SHP77 (cell line): ENCODE measurements at places on chromosomes 6 and 20.

DNA sequence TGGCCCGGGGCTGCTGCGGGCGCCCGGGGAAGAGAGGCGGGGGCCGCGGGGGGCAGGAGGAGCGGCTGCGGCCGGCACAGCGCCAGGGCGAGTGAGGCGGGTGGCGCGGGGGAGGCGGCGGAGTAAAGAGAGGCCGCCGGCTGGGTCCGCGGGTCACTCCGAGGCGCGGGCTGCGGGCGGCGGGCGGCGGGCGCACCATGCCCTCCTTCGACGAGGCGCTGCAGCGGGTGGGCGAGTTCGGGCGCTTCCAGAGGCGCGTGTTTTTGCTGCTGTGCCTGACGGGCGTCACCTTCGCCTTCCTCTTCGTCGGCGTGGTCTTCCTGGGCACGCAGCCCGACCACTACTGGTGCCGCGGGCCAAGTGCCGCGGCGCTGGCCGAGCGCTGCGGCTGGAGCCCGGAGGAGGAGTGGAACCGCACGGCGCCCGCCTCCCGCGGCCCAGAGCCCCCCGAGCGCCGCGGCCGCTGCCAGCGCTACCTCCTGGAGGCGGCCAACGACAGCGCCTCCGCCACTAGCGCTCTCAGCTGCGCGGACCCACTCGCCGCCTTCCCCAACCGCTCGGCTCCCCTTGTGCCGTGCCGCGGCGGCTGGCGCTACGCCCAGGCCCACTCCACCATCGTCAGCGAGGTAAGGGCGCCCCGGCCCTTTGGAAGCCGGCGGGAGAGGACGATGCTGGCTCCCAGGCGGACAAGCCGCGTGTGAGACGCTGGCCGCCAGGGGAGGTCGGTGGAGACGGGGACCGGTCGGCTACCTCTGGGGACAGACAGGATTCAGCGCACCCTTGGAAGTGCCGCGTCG is at the start of gene SLC22A3:
SLC22A3 (plus strand) TSS at position 156 of the 797 bp plus-strand sequence; CDS start at position 198, 42 bp downstream.
- DNase-seq = no peak

DNA sequence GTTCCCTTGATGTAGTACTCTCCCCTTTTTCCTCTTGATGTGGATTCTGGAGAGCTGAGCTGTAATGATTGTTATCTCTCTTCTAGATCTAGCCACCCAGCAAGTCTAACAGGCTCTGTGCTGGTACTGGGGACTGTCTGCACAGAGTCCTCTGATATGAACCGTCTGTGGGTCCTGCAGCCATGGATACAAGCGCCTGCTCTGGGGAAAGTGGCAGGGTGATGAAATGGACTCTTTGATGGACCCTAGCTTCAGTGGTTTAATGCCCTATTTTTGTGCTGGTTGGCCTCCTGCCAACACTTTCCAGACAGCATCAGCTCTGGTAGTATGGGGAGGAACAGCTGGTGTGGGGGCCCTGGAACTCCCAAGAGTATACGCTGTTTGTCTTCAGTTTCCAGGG is 216.3 kb downstream of the ADGRG6 start:
- DNase-seq = peak; percentile 18

- no peak for DNase-seq
Observed at GRCh38 chr6:21922086-21922485, 328.5 kb downstream of the SOX4 start.

- no peak for DNase-seq
Observed at GRCh38 chr6:148671085-148671484, 75.7 kb upstream of the UST start.

GRCh38 chr6:169323221-169323620 is 69.6 kb upstream of the THBS2 start:
- DNase-seq = no peak

DNA sequence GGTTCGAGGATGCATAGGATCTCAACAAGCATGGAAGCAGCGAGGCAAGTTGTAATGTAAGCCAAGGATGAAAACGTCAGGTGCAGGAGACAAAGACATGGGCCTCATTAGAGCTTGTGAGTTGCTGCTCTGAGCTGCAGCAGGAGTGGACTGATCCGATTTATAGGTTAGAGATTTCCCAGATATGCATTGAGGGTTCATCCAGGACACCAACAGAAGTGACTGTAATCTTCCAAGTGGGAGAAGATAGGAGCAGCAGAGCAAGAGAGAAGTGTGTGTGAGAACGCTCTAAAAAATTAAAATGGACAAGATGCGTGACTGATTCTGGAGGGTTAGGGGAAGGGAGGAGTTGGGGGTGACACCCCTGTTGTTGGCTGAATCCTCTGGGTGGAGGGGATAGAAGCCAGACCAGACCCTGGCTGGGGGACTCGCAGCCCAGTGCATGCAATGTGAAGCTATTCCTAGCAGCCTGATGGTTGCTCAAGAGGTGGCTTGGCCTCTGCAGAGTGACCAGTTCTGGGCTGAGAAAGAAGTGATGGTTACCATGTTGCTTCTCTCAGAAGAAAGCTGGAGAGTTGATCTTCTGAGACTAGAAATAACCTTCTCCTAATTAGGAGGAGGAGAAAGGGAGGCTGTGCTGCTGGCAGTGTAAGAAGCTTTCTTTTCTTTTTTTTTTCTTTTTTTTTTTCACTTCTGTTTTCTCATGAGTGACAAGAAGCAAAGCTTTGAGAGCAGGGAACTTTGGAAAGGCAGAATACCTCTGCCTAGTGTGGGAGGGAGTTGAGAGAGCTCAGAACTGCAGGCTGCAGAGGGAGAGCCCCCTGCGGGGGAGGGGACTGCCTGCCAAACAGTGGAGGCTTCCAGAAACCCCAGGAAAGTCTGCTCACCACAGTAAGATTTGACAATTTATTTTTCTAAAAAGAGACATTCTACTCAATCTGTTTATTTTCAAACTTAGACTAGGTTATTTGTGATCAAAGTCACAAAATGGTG is 116.9 kb downstream of the SLX4IP start:
- DNase-seq = no peak

GRCh38 chr6:162150295-162150694 is 577.3 kb downstream of the PRKN start:
- DNase-seq = no peak

DNA sequence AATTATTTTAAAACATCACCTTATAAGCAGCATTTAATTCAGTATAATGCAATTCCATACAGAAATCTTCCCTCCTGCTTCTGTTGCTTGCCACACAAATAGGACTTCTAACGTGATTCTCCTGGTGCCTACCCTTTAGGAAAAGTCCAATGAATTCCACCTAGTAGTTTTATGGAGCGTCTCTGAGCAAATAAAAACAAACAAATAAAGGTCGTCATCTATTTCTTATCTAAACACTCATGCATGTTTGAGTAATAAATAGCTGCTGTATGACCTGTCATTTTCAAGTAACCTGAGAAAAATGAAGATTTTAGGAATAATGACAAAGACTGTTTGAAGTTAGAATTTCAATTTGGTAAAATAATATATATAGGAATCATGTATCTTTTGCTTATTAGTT is 102.7 kb downstream of the BMP5 start:
- no peak for DNase-seq

DNA sequence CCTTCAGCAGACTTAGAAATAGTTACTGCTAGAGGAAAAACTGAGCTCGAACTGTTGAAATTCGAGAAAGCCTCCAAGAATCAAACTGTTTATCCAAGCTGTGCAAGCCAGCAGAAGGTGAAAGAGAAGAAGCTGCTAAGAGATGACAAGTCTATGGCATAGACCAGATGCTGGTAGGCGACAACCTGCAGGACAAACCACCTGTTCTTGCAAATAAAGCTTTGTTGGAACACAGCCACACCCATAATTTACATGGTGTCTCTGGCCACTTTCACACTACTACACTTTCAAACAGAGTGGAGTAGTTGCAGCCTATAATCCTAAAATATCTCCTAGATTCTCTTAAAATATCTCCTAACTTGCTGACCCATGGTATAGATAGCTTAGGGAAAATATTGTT is 33.3 kb downstream of the TNFRSF21 start:
- no peak for DNase-seq

GRCh38 chr20:35992713-35993335 is 24.4 kb downstream of the CNBD2 start:
- peak; percentile 42 for DNase-seq

DNA sequence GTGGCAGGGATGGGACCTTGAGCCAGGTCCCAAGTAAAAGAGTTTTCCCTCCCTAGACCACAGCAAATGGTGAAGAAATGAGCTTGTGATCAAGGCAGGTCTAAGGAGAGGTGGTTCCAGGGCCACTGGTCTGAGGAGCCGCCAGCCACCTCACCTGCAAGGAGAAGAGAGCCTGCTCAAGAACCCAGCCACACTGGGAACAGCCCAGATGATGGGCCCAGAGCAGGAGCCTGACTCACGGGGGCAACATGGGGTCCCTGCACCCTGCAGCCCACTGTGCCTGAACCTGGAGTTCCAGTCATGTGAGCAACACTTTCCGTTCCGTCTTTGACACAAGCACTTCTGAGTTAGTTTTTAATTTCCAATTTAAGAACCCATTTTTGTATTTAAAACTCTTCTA is 204.5 kb upstream of the CDH4 start:
- DNase-seq = no peak

DNA sequence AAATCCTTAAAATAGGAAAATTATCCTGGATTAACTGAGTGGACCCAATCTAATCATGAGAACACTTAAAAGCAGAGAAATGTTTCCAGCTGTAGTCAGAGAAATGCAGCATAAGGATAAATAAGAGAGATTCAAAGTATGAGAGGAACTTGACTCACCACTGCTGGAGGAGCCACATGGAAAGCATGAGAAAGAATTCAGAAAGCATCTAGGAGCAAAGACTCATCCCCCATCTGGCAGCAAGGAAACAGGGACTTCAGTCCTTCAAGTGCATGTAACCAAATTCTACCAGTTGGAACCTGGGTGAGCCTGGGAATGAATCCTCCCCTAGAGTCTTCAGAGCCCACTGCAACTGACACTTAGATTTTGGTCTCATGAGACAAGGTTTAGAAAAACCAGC is 33.7 kb downstream of the RNF146 start:
- no peak for DNase-seq

DNA sequence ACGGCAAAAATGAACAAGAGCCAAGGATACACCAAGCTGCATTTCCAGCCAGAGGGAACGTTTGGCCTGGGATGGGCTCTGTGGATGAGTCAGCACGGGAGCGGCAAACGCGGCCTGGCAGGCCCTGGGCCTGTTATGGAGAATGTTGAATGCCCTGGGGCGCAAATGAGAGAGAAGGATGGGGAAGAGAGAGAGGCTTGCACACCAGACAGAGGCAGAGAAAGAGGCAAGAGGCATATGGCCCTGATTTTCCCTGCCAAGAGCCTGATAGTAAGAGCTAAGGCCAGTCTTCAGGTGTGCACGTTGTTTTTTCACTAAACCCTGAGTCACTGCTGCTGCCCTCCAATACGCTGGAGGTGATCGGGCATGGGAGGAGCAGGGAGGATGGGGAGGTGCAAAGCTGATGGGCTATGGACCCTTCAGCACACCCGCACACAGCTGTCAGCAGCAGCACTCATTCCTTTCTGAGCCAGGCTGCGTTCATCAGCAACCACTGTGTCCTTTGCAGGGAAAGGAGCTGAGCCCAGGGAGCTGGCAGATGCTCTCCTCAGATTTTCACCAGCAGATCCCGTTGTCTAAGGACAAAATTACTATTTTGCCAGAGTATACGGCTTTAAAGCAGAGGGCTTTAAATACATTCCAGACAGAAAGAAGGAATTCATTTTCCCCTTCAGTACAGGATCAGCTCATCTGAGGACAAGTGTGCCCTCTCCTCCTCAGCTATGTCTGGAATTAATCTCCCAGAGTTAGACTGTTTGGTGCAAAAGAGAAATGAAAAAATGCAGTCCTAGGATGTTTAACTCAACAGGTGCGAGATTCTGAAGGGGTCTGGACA is 61.7 kb upstream of the SLC22A23 start:
- peak; percentile 46 for DNase-seq

GRCh38 chr20:17109307-17109706 is 117.5 kb upstream of the PCSK2 start:
- peak; percentile 84 for DNase-seq

- DNase-seq = no peak
Observed at GRCh38 chr6:130617658-130618057, 209.5 kb upstream of the SMLR1 start.

DNA sequence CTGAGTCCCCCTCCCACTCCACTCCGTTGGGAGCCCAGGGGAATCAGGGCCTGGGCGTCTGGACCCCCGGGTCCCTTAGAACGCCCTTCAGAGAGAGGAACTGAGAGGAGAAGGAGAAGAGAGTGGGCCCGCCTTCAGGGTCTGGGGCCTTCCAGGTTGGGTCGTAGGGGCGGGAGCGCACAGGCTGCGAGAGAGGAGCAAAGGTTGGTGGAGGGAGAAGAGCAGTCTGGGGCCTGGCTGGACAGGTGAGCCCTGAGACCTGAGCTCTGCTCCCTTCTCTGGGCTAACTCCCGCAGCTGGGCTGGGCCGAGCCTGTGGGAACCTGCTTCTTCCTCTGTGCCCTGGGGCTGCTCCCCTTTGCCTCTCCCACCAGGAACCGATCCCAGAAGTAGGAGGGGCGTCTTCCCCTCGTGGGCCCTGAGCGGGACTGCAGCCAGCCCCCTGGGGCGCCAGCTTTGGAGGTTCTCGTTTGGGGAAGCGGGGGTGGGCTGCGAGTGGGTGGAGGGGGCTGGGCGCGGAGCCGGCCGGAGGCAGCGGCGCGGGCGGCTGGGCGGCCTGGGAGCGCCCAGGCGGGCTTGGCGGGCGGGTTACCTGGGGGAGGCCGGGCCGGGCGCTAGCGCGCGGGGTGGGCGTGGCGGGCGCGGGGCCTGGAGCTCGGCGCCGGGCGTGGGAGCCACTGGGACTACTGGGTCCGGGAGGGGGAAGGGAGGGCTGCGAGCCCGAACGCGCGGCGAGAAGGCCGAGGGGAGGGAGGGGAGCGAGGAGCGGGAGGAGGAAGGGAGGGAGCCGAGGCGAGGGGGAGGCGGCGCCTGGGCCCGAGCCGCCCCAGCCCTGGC is at the start of gene DDR1:
DDR1 (plus strand) TSS at position 835 of the 836 bp plus-strand sequence. CDS start 4,211 bp downstream, outside the sequence.
- peak; percentile 21 for DNase-seq

DNA sequence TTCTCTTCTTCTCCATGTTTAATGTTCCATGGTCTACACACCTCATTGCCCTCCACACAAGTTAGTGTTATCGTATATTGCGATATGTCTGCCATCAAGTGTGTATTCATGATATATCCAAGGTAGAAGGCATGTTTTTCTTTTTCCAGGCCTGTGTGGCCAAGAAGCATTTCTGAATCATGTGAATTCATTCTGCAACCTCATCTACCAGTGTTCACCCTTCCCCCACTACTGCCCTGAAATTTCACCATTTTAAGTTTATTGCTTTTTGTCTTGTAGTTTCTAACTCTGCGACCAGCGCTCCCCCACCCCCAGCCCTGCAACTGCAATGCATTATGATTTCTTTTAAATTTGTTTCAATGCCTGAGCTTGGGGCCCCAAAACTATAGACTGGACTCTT is 618.0 kb upstream of the FLRT3 start:
- peak; percentile 21 for DNase-seq

DNA sequence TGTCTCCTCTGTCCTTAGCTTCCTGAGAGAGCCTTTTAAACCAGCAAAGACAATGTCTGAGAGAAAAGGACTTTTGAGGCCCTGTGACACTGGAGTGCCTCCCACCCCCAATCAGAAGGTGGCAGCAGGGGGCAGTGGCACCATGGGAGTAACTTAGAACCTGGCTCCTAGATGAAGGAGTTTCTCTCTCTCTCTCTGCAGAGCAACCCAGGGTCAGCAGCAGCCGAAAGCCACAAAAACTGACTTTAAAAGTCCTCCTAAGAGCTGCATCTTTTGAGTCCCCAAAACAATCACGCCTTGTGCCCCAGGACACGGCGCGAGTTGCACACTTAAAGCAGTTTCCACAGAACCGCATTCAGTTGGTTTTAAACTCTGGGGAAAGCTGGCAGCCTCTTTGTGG is 5.3 kb upstream of the TCP11 start:
- peak; percentile 6 for DNase-seq
